Activated T-helper 17 cell treated with anti-CD3 and anti-CD28 coated beads, Interleukin-2, amount 50 U/mL, for 72 hours (primary cell): ENCODE measurements at places on chromosomes 13 and 19. TPM values are rescaled to one million over a fixed set of nuclear protein-coding genes. Genes with fewer than 3 reads are reported as not detected.

GRCh38 chr19:46861691-46862502 is 1.1 kb downstream of the ARHGAP35 start:
- ATAC-seq, result no peak

- ATAC-seq, result no peak
Observed at GRCh38 chr13:79541426-79542049, 60.6 kb downstream of the NDFIP2 start.

DNA sequence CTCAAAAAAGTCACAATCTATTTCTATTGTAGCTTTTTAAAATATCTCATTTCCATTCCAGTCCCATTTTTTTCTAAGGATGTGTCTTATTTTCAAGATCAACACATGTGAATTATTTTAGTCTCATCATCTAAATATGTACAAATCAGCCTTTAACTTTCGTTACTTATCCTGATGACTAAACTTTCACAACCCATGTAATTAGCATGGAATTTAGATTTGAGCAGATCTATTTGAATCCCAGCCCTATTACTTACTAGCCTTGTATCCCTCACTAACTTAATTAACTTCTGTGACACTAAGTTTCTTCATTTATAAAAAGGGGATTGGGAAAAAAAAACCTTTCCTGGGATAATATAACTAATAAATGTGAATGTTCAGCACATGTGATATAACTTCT is 81.1 kb downstream of the UFM1 start:
- no peak for ATAC-seq

- no peak for ATAC-seq
Observed at GRCh38 chr13:110886870-110887596, 27.8 kb downstream of the ANKRD10 start.

DNA sequence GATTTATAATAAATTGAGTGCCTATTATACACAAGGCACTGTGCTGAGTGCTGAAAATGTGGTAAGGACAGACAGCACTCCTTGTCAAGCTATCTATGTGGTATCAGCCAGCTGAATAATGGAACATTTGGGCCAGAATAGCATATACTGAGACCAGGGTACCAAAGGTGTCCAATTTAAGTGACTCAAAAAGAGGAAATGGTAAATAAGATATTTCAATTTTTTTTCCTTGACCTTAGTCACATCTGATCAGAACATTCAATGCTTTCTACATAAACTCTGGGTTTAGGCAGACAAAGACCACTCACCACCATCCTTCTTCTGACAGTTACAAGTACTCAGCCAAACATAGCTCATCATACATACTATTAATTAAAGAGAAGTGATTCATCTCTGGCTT is 43.2 kb downstream of the RCBTB2 start:
- ATAC-seq, result no peak

- ATAC-seq, result no peak
Observed at GRCh38 chr13:67147342-67148133, 82.6 kb downstream of the PCDH9 start.

GRCh38 chr19:50358483-50359327 is 6.7 kb downstream of the NAPSA start:
- no peak for ATAC-seq

GRCh38 chr13:110162866-110163658 is 143.9 kb downstream of the COL4A1 start:
- ATAC-seq, result no peak

DNA sequence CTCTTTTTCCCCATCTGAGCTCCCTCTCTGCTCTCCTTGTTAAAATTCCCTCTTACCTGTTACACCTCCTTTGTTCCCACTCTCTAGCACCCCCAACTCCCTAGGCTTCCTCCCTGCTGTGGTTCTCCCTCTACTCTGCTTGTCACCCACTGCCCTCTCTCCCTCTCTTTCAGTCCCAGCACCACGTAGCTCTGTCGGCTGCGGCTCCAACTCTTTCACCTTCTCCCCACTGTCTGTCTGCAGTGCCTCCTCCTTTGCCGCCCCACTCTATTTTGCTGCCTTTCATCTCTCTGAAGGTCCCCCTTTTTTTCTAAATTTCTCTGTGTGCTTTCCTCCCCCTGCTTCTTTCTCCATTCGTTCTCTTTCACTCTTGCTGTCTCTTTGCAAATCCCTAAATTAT is 1.1 kb downstream of the ZNF836 start:
- no peak for ATAC-seq

DNA sequence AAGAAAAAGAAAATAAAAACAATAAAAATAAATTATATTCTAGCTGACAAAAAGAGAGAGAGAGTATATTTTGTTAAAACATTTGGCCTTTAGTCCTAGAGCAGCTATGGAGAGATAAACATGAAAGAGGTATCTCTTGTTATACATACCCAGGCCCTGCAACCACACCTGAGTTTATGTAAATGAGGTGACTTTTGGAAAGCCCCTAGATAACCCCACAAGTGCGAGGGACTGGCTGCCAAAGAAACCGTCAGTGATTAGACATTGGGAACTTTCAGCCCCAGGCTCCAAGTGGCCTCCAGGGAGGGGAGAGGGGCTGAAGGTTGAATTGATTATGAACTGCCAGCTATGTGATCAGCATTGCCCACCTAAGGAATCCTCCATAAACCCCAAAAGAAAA is 2.1 kb upstream of the NLRP7 start:
- ATAC-seq, result peak; percentile 63

ATP4A gene
- total RNA-seq, result not detected

LRRC63 gene
- total RNA-seq, result 1.3 TPM

SLC17A7 gene
- 0.40 TPM for total RNA-seq

ZNF331 gene
- total RNA-seq, result 24.9 TPM

ZNF714 gene
- total RNA-seq, result 15.1 TPM

MBNL2 gene
- 13.4 TPM for total RNA-seq

NLRP4 gene
- not detected for total RNA-seq
